CD8-positive, alpha-beta memory T cell (primary cell): ENCODE measurements at places on chromosomes 13 and 19. TPM values are rescaled to one million over a fixed set of nuclear protein-coding genes. Genes with fewer than 3 reads are reported as not detected.

- no peak for DNase-seq
Observed at GRCh38 chr13:68304286-68304893, 1074.3 kb upstream of the PCDH9 start.

DNA sequence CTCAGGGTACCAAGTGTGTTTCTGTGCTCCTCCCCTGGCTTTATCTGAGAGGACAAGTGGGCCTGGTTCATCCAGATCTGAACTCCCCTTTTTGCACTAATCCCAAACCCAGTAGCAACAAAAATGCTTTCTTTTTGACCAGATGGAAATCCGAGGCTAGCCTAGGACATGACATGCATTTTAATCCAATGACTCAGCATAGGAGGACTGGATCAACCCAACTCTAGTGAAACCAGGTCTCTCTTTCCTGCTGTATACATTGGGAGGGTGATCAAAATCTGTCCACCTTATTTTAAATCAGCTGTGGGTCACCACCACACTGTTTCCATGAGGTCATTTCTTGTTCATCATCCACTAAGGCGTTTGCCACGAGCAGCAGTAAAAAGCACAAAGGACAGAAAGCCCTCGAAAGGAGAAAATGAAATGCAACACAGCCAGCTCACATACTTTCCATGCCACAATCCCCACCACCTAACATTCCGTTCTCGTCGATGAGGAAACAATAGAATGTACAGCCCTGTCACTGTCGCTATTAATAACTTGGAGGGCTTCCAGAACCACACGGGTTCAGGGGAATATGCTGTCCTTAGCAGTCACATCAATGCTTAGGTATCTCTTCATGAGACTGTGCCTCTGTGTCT is 543.0 kb downstream of the IRS2 start:
- no peak for DNase-seq

DNA sequence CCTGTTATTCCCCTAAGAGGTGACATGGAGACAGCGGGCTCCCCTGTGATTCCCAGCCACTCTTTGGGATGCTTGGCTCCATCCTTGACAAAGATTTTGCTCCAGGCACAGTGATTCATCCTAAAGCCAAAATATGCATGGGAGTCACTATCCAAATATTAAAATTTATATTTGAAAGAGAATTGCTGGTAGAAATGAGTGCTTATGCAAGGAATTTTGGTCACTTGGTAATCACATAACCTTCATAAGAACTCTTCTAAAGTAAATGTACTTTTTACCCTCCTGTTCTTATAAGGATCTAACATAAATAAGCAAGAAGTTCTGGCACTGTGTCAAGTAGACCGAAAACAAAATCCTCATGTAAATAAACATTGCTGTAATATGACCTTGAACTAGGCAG is 385.8 kb downstream of the ITGBL1 start:
- DNase-seq: no peak

GRCh38 chr13:79336966-79337365 is 69.1 kb downstream of the RBM26 start:
- no peak for DNase-seq

DNA sequence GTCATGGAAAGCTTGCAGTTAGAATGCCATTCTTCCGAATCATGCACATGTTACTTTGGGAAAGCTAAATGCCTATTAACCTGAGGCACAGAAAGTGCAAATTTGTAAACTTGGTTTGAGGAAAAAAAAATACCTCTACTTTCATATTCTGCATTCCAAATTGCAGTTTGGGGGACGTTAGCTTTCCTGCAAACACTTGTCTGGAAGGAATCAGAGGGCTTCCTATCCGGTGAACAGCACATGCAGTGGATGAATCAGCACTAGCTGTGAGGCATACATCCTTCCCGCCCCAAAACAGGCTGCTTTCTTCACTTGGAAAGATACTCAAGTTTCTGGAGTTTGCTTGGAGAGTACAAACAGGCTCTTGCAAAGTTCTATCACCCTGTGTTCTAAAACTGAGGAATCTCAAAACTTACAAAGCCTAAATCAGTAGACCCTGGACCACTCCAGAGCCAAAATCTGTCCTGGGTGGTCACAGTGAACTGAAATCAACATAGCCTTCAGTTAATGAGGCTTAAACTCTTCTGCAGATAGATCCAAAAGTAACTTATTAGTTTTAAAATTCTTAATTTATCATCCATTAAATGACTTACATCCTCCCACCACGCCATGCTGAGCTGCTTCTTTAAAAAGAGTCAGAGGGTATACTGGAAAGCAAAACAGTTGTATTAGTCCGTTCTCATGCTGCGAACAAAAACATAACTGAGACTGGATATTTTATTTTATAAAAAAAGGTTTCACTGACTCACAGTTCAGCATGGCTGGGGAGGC is 802.3 kb upstream of the ARGLU1 start:
- DNase-seq: no peak

DNA sequence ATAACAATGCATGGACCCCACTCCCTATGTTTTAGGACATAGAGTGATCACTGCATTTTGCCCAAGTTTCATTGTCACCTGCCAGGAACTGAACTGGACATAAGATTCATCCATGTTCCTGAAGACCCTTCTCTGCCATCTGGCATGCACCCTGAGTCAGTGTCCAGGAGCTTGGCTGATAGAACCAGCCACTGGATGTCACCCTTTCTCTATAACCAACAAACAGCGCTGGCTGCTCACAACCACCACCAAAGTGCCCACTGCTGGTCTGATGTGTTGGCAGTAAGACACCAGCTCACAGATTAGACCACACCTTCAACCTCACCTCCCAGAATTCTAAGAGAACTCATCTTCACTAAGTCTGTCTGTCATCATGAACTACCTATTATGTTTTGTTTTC is 333.4 kb downstream of the ITGBL1 start:
- DNase-seq: no peak

DNA sequence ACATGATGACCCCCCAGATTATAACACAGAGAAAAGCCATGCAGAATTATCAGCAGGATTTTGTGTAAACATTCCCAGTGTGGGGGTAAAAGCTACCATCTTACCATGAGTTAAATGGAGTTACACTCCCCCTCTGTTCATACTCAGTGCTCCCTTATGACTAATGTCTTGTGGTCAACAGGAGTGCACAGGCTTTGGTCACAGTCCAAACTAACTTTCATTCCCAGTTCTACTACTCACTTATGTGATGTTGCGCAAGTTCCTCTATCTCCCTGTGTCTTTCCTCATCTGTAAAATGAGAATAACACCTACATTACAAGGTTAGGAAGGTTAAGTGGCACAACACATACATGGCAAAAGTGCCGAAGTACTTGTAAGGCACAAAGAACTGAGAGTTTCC is 277.9 kb downstream of the RBM26 start:
- no peak for DNase-seq

GRCh38 chr13:97615266-97615665 is 181.3 kb downstream of the RAP2A start:
- DNase-seq: no peak

GRCh38 chr19:4098493-4098892 is 25.4 kb downstream of the MAP2K2 start:
- no peak for DNase-seq

- no peak for DNase-seq
Observed at GRCh38 chr13:31887286-31887685, 144.3 kb upstream of the FRY start.

DNA sequence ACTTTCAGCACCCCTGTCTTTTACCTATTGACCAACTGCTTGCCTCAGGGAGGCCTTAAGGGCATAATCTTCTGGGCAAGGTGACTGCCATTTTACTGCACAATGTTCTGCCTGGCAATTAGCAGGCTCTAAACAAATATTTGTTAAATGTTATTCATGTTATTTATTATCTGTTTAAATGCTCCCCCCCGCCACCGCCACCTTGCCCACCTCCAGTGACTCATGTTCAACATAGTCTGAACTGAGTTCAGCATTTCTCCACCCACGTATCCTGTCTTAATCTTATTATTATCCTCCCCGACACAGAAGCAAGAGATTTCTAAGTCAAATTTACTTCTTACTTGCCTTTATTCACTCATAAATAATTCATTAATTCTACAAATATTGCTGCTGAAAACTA is 144.8 kb downstream of the LIG4 start:
- DNase-seq: no peak

Gene EFNB2
- 0.05 TPM for polyA plus RNA-seq

Gene SOX21
- not detected for polyA plus RNA-seq

Gene PRR19
- polyA plus RNA-seq: 0.64 TPM
